ENCODE measurements at places on chromosomes 12 and 14.
A peak's percentile ranks its signal among the peaks of the same experiment; 100 is the strongest.

GRCh38 chr14:75689012-75689411 is 28.0 kb downstream of the TTLL5 start:
- DNase-seq, result no peak

- DNase-seq, result no peak
These were observed 7.3 kb downstream of the VAMP1 start for GRCh38 chr12:6463216-6463615.

- DNase-seq, result peak; percentile 19
These were observed at the start of gene IGFBP6 for GRCh38 chr12:53097564-53098353. Gene IGFBP6, plus strand, starts transcription at chr12:53097667. Its CDS starts 51 bp downstream, at chr12:53097718.

DNA sequence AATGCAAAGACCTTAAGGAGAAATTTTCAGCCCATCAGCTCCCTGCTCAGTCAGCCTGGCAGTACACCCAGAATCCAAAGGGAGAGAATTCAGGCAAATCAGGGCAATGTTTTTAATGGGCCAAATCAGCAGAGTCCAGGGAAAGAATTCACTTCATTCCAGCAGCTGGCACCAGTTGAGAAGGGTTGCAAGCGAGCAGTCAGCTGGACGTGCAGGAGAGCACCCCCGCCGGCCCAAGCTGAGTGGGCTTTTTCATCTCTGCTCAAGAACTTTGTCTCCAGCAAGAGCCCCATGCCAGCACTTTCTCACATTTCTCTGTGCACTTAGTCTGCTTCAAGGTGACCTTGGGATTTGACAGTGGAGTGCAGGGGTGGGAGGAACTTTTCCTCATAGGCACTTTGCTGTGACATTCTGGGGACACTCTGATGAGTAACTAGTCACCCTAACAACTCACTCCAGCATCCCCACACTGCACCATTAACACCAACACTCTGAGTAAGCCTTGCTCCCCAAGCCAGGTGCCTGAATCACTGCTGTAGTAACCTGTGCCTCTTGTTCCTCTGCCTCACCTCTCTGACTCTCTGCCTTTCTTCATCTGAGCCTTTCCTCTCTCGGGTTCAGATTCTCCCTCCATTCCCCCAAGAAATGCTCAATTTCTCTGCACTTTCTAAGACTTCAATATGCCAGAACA is 2.2 kb downstream of the ENDOU start:
- peak; percentile 81 for DNase-seq

DNA sequence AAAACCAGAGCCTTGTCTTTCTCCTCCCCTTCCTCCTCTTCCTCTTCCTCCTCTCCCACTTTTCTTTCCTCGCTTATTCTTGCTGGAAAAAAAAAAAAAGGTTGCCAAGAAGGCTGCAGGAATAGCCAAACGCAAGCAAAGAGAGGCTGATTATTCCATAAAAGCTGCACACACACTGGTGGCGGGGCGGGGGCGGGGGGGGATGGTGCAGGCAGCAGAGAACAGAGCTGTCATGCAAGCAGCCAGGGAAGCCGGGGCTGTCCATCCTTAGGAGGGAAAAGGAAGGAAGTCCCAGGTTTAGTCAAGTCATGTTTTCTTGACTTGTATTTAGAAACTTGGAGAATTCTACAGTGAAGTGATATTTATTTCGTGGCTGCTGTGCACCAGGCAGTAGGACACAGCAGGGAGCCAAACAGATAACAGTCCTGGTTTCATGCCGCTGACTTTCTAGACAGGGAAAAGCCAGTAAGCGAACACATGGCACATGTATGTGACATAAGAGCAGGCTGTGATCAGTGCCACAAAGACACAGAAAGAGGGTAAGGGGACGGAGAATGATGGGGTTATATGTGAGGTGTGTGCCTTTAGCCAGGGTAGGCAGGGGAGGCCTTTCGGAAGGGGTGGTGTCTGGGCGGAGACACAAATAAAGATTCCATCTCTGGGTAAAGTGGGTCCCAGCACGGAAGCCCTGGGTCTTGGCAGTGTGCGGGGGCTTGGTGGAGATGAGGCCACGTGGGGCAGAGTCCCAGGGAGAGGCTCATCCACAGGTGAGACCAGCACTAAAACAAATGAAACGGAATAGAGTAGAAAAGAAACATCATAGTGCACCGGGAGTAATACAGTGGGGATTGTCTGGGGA is 56.6 kb upstream of the SCN8A start:
- DNase-seq, result no peak

DNA sequence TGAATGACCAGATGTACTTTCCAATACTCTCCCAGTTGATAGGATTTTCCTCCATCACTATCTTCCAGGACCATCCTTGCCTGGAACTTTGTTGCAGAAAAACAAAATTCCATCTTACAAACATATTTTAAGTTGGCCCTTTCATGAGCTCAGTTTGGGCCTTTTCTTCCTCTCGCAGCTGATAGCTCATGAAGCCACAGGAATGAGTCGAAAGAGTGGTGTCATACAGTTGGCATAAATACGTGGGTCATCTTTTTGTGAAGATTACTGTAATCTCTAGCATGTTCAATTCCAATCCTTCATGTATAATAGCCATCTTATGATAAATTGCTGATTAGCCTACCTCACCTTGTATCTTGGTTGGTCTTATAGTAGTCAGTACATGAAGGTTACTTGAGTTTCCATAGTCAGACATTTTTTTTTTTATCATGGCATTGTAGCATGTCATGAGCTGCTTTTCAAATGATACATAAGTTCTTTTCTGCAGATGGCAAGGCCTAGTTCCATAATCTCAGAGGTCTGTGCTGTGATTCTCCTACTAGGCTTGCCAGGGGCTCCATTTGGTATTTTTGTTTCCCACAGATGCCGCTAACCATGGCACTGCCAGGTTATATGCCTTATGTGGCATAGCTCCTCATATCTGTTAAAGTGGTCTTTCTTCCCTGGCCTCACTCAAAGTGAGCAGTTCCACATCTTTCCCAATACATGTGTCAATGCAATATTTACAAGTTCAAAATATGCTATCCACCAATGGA is 380.6 kb upstream of the DCN start:
- DNase-seq, result no peak

DNA sequence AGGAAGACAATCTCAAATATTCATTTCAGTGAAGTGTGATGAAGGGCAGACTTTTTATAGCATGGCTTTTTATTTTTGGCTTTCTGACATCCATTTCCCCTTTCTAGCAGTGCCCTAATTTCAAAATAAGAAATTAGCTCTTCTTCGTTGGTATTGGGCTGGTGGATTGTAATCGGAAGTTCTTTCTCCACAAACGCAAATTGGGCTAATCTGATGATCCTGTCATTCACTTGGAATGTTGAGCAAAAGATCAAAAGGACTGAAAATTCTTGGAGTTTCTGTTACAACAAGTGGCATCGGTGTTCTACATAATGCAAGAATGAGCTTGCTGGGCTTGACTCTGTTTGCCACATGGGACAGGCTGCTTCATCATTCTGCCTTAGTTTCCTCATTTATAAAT is 1182.8 kb downstream of the FLRT2 start:
- no peak for DNase-seq

DNA sequence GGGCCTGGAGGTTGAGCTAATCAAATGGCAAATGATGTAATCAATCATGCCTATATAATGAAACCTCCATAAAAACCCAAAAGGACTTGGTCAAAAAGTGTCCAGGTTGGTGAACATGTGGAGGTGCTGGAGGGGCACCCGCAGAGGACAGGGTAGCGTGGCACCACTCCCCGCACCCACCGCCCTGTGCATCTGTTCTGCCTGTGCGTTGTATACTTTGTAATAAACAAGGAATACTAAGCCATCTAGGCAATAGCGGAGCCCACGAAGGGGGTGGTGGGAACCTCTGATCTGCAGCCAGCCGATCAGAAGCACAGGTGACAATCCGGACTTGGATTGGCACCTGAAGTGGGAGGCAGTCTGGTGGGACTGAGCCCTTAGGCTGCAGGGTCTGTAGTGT is 75.8 kb upstream of the GPR68 start:
- no peak for DNase-seq

DNA sequence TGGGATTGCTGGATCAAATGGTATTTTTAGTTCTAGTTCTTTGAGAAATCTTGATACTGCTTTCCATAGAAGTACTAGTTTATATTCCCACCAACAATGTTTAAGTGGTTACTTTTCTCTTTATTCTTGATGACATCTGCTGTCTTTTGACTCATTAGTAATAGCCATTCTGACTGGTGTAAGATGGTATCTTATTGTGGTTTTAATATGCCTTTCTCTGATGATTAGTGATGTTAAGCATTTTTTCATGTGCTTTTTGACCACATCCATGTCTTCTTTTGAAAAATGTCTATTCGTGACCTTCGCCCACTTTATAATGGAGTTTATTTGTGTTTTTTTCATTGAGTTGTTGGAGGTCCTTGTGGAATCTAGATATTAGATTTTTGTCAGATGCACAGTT is 865.7 kb downstream of the SLC6A15 start:
- DNase-seq, result no peak

GRCh38 chr12:112121780-112122565 is 3.4 kb upstream of the TRAFD1 start:
- peak; percentile 65 for DNase-seq

DNA sequence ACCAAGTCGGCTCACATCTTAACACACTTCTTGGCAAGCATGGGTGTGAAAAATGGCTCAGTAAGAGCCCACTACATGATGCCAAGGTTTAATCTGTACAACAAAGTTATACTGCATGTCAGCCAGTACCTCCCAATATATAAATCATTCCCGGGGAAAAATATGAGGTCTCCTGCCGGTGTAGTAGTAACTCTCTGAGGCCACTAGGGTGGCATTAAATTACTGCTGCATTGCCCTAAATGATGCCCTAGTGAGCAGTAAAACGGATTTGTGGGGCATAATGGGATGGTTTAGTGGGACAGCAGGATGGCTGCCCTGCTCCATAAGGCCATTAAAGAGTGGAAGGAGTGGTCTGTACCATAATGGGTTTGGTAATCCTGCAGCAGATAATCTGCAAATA is 267.7 kb downstream of the MED13L start:
- no peak for DNase-seq

- DNase-seq, result no peak
These were observed 51.3 kb upstream of the NPFF start for GRCh38 chr12:53558631-53559030.

DNA sequence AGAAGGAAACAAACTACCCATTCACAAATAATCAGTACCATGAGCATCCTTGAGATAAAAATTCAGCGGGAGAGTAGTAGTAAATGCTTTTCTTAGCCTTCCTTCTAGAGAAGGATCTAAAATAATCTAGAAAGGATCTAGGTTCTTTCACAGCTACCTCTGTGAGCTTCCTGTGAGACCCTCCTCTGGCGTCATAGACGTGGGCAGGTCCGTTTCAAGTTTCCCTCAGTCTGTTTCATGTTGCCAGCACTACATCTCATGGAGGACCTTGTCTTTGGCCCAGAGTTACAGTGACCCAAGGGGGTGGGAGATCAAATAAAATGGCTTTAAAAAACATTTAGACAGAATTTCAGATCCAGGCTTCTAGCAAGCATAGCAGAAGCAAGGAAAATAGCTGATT is 13.6 kb downstream of the DAAM1 start:
- DNase-seq, result no peak

GRCh38 chr12:95424271-95424994 is 49.5 kb upstream of the METAP2 start:
- no peak for DNase-seq

- no peak for DNase-seq
These were observed 177.5 kb upstream of the RTL1 start for GRCh38 chr14:101080922-101081593.

DNA sequence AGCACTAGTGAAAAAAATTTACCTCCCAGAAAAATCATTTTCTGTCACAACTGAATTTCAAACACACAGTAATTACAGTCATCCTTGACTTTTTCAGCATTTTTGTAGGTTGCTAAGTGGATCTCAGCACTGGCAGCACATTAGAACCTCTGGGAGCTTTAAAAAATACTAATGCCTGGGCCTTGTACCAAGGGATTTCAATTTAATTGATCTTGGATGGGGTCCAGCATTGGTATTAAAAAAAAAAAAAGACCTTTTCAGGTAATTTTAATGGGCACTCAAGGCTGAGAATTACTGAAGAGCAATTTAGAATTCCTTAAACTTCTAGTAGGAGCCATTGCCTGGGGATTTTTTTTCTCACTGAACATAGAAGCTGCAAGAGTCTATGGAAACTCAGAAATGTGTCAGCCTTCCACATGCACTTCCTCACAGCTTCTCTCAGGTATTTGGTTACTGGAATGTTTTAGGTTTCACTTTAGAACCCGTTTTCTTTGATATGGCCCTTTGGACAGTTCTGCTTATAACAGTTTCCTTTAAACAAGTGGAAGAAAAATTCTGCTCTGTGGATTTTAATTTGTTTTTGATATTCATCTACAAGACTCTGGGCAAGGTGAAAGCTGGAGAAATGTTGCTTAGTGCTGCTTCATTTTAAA is 88.5 kb upstream of the DACT1 start:
- no peak for DNase-seq

DNA sequence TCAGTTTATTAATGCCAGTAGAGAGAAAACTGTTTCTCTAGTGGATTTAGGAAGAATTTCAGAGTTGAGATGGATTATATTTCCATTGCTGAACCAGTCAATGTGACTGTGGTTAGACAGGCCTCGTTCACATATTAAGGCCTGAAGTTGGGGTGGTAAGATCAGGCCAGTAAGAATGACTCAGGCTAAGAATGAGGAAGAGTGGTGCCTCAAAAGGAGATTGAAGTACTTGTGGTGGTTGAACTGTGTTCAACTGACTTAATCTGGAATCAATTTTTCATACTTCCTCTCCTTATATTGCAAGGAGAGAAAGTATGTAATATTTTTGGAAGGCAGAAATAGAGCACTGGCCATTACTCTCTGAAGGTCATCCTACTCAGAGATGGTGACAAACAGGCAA is 37.8 kb upstream of the ATF7IP start:
- DNase-seq, result no peak

DNA sequence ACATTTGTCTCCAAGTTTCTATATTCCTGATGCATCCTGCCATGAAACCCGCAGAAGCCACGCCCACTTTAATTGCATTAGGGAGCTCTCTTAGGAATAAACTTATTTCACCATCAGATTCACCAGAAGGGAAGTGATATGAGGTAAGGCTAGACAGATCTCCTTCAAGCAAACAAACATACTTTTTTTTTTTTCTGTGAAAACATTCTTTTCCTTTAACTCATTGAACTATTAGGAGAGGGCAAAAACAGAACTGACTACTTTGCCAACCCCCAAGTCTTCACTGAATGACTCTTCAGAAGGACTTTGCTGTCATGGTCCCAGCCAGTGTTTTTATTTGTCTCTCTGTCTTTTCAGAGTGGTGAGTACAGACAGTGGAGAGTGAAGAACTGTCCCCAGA is 48.4 kb downstream of the GTF2A1 start:
- DNase-seq, result no peak

DNA sequence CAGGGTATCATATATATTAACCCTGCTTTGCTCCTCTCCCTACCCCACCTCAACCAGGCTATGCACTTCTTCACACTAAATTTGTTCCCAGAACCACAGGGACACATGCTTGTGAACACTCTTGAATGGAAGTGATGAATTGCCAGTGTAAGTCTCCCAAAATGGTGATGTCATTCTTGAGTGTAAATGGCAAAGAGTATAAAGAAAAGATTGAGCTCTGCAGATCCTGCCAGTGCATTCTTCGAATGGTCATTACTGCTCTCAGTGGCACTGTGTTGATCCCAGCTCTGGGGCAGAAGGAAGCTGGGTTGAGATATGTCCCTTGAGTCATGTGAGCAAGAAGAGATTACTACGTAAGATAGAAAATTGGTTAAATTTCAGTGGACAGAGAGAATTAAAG is 313.1 kb downstream of the TMEM117 start:
- no peak for DNase-seq

GRCh38 chr12:47868552-47869031 is 36.2 kb downstream of the VDR start:
- DNase-seq, result no peak
